ENCODE measurements at places on chromosomes 12 and 14.

GRCh38 chr14:35470755-35471154 lies 63.2 kb upstream of the INSM2 start:
- DNase-seq, result no peak

GRCh38 chr14:103108749-103109207 lies 14.3 kb downstream of the EXOC3L4 start:
- no peak for DNase-seq

GRCh38 chr12:104578453-104578852 lies 121.7 kb downstream of the CHST11 start:
- DNase-seq, result peak; percentile 37

DNA sequence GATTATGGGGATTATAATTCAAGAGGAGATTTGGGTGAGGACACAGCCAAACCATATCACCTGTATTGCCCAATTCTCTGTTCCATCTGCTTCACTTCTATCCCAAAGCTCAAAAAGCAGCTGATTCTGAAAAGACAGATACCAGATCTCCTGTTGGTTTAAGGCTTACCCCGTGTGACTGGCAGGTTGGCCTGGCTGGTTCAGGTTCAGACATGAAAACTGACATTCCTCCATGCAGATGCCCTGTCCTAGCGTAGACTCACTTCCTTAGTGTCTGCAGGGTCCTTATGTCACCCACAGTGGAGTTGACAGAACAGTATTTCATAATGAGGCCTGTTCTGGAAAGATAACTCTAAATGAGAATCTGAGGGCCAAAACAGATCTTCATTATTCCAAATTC lies 61.1 kb upstream of the FLRT2 start:
- DNase-seq, result no peak

DNA sequence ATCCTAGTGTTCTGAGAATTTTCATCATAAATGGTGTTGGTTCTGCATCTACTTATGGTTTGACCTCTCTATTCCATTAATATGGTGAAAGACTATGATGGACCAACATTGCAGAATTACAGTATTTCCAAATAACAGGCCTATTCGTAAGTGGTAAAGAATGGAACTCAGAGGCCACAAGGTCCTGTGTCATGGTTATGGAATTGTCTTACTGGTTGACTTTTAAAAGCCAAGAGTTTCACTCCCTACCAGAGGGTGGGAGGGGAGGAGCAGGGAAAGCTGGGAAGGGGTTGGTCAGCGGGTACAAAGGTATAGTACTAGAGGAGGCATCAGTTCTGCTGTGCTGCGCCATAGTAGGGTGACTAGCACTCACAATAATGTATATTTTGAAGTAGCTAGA lies 153.4 kb downstream of the TMEM132D start:
- no peak for DNase-seq

DNA sequence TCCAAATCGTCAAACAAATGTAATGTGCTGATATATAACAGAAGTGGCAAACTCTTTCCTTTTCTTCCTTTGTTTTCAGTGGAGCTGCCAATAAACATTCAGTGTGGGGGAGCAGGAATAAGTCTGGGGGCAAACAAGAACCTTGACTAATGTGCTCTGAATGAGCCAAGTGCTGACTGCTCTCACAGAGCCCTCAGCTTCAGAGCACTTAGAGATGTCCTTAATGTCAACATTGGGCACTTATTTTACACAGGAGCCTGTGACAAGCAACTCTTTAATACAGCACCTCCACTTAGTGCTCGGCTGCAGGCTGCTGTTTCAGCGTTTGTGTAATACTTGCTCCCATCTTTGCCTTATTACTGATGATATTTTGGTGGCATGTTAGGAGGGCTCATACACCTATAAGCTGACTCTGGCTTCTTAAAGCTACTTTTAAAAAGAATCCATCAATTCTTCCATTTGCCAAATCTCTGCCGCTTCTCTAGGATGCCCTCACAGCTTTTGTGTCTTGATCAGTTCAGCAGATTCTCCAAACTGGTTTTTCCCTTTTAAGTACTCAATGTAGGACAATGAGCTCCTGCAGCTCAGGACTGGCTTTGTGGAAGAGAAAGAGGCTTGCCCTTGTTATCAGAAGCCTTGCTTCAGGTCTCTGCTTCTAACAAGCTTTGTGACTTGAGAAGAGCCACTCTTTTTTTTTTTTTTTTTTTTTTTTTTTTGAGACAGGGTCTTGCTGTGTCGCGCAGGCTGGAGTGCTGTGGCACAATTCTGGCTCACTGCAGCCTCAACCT lies 206.6 kb downstream of the MON2 start:
- no peak for DNase-seq

DNA sequence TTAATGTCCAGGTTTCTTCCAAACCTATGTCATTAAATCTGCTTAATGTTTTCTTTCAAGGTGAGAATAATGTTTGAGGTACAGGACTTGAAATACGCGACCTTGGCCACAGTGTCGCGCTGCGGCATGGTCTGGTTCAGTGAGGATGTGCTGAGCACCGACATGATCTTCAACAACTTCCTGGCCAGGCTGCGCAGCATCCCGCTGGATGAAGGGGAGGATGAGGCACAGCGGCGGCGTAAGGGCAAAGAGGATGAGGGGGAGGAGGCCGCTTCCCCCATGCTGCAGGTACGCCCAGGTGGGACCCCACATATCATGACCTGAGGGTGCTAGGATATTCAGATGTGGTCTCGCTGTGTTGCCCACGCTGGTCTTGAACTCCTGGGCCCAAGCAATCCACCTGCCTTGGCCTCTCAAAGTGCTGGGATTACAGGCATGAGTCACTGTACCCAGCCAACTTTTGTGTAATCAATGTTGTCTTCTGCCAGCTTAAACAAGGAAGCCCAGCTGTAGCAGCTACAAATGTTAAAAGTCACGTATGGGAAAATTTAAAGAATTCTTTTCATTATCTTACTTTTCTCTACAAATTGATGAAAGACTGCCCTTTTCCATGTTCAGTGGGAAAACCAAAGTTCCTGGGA lies 50.8 kb downstream of the DYNC1H1 start:
- DNase-seq, result no peak

- DNase-seq, result peak; percentile 50
Observed at GRCh38 chr12:130764475-130765185, 48.5 kb upstream of the RIMBP2 start.

DNA sequence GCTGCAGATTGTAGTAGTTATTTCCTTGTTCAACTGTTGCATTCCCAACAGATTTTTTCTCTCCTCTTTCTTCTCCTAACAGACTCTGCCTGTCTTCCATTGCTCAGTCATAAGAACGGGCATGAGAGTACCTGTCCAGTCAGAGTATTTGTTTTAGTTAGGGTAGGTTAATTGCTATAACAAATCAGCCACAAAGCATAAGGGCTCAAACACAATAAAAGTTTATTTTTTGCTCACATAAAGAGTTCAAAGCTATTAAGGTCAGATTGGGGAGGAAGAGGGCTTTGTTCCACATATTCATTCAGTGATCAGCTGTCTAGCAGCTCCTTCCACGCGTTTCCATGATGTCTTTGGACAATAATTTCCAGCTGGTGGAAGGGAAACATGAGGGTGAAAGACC lies 92.8 kb upstream of the PLXNC1 start:
- DNase-seq, result no peak

GRCh38 chr12:30329281-30329680 lies 366.4 kb downstream of the IPO8 start:
- DNase-seq, result no peak

GRCh38 chr12:7961395-7962178 lies 25.6 kb upstream of the SLC2A3 start:
- DNase-seq, result no peak

GRCh38 chr12:13170892-13171490 lies 25.5 kb upstream of the EMP1 start:
- no peak for DNase-seq

GRCh38 chr12:11130999-11131398 lies 3.4 kb downstream of the TAS2R30 start:
- DNase-seq, result no peak

DNA sequence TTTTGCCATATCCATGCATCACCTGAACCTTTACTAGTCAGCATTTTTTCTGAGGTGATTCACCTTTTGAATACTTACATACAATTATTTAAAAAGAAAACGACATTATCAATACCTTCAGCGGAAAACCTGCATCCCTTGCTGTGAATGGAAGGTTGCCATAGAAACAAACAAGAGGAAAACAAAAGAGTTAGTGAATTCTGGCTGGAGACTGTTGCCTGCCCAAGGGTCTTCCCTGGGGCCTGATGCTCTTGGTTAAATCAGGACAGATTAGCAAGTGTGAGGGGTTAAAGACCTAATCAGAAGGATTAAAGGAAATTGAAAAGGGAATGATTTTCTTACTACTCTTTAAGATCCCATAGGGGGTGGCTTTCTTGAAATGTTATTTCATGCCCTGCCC lies 96.0 kb upstream of the WSCD2 start:
- DNase-seq, result no peak

GRCh38 chr12:11753826-11754225 lies 104.4 kb downstream of the ETV6 start:
- no peak for DNase-seq

DNA sequence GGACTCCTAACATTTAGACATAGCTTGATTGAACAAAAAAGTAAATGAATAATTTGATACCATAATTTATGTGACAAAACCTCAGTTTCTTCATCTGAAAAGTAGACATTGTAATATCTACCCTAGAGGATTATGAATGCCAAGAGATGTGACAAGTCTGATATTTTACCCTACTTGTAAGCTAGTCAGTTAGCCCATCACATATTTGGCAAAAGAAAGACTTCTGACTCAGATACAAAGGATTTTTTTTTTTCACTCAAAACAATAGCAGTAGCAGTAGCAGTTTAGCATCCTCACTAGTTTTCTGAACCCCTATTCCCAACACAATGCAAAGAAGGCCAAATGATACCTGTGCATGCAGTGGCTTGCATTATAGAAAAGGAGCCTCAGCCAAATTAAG lies 377.3 kb upstream of the E2F7 start:
- DNase-seq, result no peak
